Fibroblast of upper back skin (primary cell): ENCODE measurements at places on chromosomes 7 and 10.

DNA sequence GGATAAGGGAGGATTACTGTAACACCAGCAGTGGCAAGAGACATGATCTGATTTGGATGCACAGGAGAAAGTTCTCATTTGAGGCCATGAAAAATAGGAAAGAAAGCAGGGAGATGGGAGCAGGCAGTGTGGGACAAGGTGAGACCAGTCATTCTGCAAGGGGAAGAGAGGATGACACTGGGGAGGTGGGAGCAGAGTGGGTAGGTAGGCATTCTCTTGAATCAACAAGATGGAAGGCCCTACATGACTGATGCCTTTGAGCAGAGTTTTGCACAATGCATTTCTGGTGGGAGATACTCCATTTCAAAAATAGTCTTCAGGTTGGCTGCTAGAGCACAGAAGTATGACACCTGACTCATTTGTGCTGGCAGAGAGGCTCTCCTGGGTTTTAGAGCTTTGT lies 10.5 kb downstream of the RPS24 start:
- no peak for DNase-seq

DNA sequence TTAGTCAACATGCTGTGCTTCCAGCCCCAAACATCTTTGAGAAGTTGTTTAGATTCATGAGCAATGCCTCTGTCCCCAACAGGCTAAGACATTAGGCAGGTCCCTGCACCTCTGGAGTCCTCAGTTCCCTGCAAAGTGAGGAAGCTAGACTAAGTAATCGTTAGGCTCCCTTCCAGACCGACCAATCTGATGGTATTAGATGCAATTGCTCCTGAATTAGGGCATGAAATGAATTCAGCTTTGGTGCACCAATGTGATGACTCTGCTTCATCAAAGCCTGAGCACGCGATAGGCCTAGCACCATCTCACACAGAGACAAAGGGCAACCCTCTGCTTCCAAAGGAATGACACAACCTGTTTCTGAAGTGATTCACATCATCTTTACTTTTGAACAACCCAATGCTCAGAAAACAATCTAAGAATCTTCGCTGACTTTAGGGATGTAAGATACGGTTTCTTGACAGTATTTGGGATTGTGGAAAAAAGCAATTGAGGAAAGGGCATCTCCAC lies 723 bp upstream of the TES start:
- DNase-seq = no peak

DNA sequence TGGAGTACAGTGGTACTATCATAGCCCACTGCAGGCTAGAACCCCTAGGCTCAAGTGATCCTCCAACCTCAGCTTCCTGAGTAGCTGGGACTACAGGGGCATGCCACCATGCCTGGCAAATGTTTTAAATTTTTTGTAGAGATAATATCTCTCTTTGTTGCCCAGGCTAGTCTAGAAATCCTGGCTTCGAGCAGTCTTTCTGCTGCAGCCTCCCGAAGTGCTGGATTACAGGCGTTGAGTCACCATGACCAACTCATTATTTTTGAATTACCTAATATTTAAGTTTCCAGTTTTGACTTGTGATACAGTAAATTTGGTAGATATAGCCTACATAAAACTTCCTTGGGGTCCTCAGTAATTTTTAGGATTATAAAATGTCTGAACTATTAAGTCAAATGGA lies 74.1 kb downstream of the RUNDC3B start:
- peak; percentile 1 for DNase-seq

- DNase-seq = no peak
These were observed 98.7 kb downstream of the DIP2C start for GRCh38 chr10:590721-591120.

GRCh38 chr7:158125721-158126120 lies 461.9 kb downstream of the PTPRN2 start:
- DNase-seq = no peak

GRCh38 chr10:100502926-100503494 lies 16.7 kb downstream of the SEC31B start:
- DNase-seq = peak; percentile 53

DNA sequence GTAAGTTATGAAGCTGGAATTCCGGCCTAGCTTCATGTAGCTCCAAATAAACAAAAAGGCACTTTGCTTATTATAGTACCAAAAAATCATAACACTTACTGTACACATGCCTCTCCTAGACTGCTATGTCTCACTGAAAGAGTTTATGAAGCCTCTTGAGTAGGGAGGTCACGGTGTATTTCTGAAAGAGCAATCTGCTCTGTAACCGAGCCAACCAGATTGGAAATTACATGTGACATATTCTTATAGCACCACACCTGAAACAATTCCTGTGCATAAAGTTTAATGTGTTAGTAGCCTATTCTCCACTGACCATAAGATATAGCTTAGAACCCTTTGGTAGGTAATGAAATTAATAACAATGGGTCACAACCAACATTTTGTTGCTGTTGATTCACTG lies 1.3 kb upstream of the FAM3C start:
- DNase-seq = no peak

GRCh38 chr7:128427289-128427891 lies 17.6 kb upstream of the IMPDH1 start:
- DNase-seq = peak; percentile 66

GRCh38 chr7:101841328-101841727 lies 23.9 kb downstream of the CUX1 start:
- DNase-seq = no peak

DNA sequence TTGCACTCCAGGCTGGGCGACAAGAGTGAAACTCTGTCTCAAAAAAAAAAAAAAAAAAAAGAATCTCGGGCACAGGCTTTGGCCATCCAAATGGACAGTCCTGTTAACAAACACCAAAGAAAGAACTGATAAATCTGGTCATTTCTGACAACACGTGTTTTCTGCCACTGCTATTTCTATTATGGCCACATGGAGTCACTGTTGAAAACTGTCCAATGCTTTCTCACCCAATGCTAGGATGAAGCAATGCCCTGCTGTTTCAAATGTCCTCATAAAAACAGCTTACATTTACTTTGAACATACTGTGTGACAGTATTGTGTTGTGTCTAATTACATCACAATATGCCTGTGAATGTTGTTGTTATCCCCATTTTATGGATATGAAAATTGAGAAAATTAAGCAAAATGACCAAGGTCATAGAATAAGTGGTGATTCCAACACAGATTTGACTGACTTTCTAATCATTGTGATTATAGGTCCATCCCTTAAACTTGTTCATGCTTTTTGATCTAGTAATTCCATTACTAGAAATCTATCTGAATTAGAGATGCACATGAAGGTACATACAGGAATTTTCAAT lies 19.9 kb upstream of the MAP3K8 start:
- peak; percentile 71 for DNase-seq

DNA sequence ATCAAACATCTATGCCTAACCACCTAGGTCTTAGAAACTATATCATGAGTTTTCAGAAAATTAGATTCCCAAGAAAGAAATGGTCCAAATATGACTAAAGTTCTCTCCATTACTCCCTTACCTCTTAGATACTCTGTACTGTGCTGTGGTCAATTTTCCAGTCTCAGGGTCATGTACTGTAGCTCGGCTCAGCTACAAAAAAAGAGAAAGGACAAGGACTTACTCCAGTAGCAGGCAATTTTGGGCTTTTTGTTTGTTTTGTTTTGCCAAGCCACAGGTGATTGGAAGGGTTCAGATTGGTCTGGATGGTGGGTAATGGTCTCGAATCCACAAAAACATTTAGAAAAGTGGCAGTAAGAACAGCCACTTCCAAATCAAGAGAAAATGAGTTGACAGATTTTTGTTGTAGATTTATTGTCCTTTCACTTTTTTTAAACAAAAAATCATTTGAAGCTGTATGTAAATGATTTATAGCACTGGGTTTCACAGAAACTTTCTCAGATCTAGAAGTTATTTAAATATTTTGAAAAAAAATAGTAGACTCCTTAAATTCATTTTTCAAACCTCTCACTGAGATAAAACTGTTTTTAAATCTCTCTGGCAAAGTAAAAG lies 52.8 kb downstream of the P4HA1 start:
- no peak for DNase-seq

- no peak for DNase-seq
These were observed 18.4 kb downstream of the TRIM24 start for GRCh38 chr7:138478499-138478908.

DNA sequence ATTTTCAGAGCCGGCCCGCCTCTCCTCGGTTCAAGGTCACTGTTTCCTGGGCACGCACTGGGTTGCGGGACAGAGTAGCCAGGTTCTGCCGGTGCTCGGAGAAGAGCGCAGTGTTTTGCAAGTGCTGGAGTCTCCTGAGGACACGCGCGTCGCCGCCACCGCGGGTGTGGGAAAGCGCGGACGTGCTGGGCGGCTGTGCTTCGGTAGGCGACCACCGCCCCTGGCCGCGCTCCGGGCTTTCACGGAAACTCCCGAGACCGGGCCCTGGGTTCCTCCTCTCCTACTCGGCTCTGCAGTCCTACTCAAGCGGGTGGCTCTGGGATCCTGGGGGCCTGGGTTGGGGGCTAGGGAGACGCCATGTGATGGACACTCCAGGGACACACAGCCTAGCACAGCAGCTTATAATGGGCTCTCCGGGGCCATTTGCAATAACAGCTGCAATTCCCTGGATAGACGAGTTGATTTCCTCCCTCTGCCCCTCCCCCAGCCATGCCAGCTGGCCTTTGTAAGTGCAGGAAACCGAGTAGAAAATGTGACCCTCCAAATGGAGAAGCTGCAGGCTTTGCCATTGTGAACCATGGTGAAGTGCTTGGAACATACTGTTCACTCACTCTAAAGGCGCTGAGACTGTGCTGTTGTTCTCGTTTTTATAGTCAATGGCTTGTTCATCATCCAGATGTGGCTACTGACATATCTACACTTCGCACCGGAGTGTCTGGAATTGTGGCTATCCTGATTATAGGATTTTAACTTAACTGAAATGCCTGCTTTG lies 2.1 kb downstream of the FRAT1 start:
- DNase-seq = no peak

DNA sequence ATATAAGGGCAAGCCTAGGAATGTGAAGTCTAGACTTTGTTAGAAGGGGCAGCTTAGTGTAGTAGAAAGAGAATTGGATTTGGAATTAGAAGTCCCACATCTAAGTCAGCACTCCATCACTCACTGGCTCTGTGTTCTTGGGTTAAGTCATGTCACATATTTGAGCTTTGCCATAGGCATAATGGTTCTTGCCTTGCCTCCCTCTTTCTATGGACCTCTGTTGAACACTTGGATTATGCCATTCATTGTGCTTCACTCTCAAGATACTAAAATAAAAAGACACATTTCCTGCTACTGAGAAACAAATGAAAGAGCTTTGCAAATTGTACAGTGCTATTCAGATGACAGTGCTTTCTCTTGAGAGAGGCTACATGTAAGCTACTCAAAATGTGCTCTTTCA lies 35.9 kb downstream of the SEC23IP start:
- no peak for DNase-seq

DNA sequence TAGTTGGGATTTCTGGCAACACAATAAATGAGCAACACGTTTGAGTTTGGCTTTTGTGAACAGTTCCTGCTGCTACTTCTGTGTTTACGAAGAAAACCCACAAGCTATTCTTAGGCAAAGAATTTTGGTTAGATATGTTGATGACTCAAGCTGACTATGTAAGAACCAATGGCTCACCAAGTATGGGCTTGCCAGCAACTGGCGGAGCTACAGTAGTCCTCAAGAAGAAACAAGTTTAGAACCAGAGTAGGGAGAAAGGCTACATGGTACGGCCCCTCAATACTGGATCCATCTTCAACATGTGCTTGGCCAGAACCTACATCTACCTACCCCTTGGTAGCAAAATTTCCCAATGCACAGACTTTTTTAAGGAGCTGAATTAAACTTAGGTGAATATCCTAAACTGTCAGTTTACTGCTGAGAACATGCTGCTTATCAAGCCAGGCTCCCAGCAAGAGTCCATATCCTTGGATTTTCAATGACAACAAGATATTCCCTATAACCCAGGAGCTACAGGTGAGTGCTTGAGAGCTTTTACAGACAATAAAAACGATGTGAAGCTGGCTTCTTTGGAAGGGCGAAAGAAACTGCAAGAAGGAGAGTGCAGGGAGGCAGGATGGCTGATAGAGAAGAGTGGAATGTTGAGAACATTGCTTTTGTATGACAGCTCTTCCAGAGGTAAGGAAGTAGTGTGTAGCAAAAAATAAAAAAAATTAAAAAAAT lies 74.3 kb upstream of the ASAH2 start:
- DNase-seq = peak; percentile 96

DNA sequence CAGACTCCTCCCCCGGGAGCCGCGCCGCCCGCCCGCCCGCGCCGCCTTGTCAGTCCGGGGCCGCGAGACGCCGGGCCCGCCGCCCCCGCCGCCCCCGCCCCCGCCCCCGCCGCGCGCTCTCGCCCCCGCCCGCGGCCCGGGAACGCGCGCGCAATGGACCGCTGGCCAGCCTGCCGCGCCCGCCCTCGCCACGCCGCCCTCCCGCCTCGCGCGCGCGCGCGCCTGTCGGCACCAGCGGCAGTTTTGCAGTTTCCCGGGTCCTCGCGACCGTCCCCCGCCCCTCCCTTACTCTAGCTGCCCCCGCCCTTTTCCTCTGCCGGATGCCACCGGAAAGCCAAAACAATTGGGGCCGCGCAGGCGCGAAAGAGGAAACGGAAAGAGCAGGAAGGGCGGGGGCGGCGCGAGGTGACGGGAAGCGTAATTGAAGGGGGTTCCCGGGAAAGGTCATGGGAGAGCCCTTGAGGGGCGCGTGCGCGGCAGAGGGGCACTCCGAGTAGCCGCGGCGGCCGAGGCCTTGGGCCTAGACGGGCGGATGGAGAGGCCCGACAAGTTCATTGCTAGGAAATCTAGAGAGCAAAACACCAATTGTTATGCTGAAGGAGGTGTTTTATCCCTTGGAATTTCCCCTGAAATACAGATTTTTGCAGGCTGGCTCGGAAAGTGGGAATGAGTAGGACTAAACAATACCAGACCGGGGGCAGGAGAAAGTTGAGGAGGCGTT lies 400 bp upstream of the KBTBD2 start:
- peak; percentile 97 for DNase-seq

GRCh38 chr10:50541921-50542320 lies 81.8 kb downstream of the SGMS1 start:
- no peak for DNase-seq

GRCh38 chr7:2353113-2353935 lies 1.3 kb upstream of the EIF3B start:
- no peak for DNase-seq

DNA sequence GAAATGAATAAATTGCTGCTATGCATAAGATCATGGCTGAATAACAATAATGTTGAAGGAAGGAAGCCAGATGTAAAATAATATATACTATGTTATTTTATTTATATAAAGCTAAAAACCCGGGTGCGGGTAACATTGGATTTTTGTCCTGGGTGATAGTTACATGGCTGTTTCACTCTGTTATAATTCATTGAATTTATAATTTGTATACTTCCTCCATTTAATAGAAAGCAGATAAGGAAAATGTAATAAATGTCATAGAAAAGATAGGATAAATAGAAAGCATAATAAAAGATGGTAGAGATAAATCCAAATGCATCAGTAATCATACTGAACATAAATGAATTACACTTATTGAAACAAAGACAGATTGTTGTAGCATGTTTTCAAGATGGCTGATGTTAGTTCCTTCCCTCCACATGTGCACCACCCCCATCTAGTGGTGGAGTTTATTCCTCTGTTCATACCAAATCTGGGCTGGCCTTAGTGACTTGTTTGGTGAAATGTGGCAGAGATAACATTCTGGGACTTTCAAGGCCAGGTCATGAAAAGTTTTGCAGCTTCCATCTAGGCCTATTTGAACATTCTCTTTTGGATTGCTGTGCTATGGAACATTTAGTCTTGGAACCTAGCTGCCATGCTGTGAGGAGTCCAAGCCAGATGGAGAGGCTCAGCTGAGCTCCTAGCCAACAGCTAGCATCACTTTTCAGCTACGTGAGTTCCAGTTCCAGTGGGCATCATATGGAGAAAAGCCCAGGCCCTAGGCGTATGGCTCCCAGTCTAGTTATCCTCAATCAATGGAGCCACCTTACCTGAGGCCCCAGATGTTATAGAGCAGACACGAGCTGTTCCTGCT lies 46.9 kb downstream of the AHCYL2 start:
- peak; percentile 35 for DNase-seq
